ENCODE measurements at places on chromosomes 7 and 10.

- DNase-seq = no peak
Measured at GRCh38 chr10:67780759-67781538, 57.0 kb downstream of the DNAJC12 start.

- DNase-seq = no peak
Measured at GRCh38 chr10:105967256-105967655, 1197.2 kb downstream of the SORCS1 start.

GRCh38 chr7:71325151-71325550, 193.2 kb downstream of the GALNT17 start:
- DNase-seq = no peak

DNA sequence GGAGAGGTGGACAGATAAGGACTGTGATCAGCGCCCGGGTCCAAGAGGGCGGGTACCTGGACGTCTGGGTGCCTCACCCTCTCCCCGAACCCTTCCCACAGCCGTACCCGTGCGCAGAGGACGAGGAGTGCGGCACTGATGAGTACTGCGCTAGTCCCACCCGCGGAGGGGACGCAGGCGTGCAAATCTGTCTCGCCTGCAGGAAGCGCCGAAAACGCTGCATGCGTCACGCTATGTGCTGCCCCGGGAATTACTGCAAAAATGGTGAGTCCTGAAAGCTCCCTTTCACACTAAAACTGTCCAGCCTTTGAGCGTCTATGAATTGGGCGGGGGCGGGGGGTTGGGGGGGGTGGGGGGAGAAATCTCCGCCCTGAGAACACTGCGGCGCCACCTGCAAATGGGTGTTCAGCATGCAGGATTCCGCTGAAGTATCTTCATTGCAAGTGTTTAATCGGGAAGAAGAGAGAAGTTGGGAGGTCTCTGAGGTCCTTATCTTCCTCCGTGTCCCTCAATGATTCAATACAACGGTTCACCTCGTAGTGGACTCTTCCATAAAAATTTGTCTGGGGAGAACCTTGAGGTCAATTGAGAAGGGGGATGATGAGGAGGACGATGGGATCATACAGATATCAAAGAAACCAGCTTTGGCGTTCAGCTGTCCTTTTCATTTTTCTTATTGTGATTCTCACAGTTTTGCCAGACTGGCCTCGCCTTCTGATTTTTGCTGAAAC, 906 bp downstream of the DKK1 start:
- no peak for DNase-seq

DNA sequence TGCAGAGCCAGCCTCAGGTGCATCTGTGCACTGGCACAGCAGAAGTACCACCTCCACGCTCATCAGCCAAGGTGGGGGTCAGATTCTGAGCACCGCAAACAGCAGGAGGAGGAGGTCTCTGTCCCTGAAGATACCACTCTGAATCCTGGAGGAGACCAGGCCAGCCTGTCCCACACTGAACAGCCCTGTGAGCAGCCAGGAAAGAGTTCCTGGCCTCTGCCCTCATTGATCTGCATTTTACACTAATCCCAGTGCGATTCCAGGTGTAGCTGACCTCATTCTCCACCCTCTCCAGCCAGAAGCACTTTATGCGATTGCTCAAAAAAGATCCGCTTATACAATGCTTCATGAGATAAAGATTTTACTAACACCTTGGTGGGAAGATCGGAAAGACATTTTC, 99.1 kb upstream of the CACUL1 start:
- no peak for DNase-seq

GRCh38 chr10:78351809-78352208, 318.1 kb downstream of the RPS24 start:
- no peak for DNase-seq

- DNase-seq = peak; percentile 32
Measured at GRCh38 chr10:126013489-126014281, 117.3 kb downstream of the FANK1 start.

DNA sequence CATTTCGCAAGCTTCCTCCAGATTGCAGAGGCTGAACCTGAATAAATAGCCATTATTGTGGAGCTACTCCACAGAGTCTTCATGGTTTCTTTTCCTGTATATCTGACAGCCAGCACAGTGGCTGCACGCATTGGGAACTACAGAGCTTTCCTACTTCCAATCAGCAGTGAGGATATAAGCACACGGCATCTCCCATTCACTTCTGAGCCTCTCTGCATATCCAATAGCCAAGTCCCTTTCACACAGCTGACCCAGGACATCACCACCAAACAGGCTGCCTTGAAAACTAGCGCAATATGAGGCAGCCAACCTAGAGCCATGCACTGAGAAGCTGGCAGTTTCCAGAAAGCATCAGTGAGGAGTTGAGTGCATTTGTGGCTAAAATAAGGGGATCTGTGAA, 11.6 kb downstream of the C10orf90 start:
- DNase-seq = no peak

GRCh38 chr7:136076954-136077353, 99.8 kb upstream of the MTPN start:
- no peak for DNase-seq

GRCh38 chr10:63280386-63280785, 147.3 kb downstream of the NRBF2 start:
- DNase-seq = no peak

DNA sequence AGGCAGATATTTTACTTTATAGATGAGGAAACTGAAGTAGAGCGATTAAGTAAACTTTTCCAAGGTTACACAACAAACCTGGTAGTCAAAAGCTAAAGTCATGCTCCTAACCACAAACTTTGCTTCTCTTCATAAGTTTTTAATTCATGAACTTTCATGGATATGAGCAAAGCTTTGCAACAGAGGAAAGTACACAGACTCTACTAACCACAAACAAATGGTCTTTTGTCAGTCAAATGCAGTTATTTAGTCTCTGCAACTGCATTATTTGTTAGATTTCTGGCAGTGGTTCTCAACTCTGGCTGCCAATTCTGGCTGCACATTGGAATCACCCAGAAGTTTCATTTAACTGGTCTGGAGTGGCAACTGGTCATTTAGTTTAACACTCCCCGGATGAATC, 140.6 kb upstream of the TMEM168 start:
- no peak for DNase-seq

DNA sequence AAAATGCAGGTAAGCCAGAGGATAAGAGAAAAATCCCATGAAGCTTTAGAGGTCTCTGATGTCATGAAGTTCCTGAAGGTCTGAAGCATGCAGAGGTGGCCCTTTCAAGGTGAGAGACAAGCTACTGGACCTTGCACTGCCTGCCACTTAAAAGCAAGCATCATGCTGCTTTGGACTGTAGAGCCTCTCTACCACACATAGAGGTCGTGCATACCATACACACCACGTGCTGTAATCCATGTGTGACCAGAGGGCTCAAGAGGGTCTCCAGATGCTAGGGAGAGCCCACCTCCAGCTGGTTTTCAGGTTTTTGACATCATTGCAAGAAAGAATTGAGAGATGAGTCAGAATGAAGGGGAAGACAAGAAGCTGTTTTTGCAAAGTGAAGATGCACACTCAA, 436.4 kb downstream of the TCERG1L start:
- no peak for DNase-seq

Measured in erythroblast (primary cell).